ENCODE measurements at places on chromosomes 4 and X.

- no peak for DNase-seq
Observed at GRCh38 chrX:33974676-33975075, 157.4 kb downstream of the FAM47A start.

GRCh38 chr4:38598489-38598888 is 65.5 kb upstream of the KLF3 start:
- no peak for DNase-seq

DNA sequence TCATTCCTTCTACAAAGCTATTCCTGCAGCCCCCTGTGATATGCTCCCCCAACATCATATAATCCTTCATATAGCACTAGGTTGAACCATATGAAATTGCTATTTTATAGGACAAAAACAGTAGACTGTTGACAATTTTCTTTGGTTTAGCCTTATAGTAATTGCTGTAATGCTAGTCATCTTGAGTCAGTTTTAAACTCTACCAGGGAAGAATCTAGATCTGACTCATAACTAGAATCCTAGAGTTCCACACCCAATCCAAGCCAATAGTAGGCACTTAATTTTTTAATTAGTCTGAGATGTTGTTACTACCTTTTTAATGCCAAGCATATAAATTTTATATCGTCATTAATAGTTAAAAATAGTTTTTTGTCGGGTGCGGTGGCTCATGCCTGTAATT is 136.8 kb downstream of the CHRNA9 start:
- DNase-seq: peak; percentile 65

- peak; percentile 87 for DNase-seq
Observed at GRCh38 chr4:20839957-20840356, 139.7 kb downstream of the PACRGL start.

DNA sequence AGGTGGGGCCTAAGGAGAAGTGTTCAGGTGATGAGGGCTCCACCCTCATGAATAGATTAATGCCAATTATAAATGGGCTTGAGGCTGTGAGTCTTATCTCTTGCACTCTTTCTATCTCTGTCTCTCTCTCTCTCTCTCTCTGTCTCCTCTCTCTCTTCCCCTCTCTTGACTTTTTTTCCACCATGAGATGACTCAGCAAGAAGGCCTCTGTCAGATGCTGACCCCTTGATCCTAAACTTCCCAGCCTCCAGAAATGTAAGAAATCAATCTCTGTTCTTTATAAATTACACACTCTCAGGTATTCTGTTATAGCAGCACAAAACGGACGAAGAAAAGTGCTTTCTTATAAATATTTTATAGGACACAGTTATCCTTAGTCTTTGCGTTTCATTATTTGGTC is 184.9 kb upstream of the PCDH7 start:
- DNase-seq: no peak

DNA sequence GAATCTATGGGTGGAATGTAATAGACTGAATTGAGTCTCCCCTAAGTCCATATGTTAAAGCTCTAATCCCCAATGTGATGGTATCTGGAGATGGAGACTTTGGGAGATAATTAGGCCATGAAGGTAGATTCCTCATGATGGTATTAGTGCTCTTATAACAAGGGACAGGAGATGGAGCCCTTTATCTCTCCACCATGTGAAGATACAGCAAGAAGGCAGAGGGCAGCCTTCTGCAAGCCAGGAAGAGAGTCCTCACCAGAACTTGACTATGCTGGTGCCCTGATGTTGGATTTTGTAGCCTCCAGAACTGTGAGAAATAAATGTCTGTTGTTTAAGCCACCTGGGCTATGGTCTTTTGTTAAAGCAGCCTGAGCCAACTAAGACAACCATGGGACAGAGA is 76.4 kb upstream of the F8A3 start:
- no peak for DNase-seq

DNA sequence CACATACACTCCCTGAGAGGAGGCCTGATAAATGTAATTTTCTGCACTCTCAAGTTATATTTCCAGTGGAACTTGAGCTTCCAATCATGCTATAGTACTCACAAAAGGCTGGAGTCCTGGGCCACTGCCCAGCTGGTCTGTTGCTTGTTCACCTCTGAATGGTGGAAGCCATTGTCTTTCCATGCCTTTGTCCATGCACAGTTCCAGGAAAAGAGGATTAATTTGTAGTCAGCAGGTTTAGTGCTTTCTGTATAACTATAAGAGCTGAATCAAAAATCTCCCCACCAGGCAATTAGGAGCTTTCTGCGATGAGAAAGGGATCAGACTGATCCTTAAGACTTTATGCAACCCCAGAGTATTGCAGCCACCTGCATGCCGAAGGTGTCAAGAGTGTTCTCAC is 195.4 kb upstream of the PGRMC2 start:
- DNase-seq: no peak

GRCh38 chr4:1628892-1629698 is 55.0 kb downstream of the FAM53A start:
- DNase-seq: no peak

GRCh38 chr4:158826057-158826456 is 57.2 kb downstream of the FNIP2 start:
- no peak for DNase-seq

DNA sequence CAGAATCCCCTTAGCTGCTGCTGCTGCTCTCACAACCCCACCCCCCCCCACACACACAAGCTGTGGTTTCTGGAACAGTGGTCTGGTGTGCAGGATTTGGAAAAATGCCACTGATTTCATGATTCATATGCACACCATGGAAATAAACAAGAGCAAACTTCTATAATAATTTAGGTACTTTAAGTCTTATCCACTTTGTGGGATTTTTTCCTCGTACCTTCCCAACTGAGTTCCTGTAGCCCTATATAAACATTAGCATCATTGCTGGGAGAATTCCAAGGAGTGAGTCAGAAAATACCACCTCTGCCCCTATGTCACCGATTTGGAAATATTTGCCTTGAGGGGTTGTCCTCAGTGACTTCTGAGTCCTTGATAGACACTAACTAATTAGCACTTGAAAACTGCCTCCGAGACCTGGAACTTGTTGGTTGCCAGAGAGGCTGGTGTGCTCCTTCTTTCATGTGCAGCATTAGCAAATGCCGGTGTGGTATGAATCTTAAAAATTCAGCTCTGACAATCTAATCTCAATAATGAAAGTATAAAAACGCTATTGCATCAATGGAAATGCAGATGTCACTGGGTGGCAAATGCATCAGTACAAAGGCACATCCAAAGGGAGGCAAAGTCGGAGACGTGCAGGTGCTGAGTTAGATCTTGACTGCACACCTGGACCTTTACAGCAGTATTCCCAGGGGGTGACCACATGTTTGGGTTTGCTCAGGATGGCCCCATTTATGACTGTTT is 61.8 kb downstream of the CPE start:
- DNase-seq: peak; percentile 86

DNA sequence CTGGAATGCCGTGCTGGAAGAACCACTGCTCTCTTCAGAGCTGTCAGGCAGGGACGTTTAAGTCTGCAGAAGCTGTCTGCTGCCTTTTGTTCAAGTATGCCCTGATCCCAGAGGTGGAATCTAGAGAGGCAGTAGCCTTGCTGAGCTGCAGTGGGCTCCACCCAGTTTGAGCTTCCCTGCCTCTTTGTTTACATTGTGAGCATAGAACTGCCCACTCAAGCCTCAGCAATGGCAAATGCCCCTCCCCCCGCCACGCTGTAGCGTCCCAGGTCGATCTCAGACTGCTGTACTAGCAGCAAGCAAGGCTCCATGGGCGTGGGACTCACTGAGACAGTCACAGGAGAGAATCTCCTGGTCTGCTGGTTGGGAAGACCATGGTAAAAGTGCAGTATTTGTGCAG is 34.8 kb upstream of the MUC7 start:
- no peak for DNase-seq

- DNase-seq: no peak
Observed at GRCh38 chr4:19941434-19941833, 310.3 kb upstream of the SLIT2 start.

DNA sequence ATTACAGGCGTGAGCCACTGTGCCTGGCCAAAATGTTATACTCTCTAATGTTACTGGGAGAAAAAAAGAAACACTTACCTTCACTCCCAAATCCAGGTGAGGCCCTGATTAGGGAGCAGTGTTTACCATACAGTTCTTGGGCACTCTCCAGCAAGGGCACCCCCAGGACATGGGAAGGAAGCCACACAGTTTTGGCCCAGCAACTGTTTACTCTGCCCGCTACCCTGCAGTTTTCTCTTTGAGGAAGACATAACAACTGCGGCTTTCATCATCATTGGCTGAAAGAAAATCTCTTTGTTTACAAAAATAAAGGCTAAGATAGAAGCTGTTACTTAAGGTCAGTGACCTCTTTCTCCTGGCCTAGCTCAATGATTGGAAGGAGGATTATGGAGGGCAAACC is 145.5 kb upstream of the DUSP21 start:
- no peak for DNase-seq

- no peak for DNase-seq
Observed at GRCh38 chrX:40508560-40508959, 72.2 kb upstream of the ATP6AP2 start.

GRCh38 chr4:38174801-38175200 is 214.6 kb downstream of the PTTG2 start:
- peak; percentile 37 for DNase-seq

DNA sequence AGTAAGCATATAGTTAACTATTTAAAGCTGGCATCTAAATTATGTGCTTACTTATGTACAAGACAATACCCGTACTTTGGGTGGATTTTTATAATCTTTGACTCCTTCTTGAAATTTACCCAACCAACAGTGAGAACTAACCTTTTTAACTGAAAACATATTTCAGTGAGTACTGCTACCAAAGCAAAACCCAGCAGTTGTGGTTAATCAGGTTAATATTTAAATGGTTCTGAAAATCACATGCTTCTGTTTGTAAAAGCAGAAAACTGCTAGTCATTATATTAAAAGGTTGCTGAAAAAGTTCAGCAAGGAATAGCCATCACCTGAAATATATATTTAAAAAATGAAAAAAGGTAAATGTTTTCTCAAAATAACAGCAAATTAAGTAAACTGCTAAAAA is 20.0 kb downstream of the UBE2D3 start:
- DNase-seq: no peak

GRCh38 chr4:115575851-115576250 is 462.4 kb upstream of the NDST4 start:
- DNase-seq: no peak

DNA sequence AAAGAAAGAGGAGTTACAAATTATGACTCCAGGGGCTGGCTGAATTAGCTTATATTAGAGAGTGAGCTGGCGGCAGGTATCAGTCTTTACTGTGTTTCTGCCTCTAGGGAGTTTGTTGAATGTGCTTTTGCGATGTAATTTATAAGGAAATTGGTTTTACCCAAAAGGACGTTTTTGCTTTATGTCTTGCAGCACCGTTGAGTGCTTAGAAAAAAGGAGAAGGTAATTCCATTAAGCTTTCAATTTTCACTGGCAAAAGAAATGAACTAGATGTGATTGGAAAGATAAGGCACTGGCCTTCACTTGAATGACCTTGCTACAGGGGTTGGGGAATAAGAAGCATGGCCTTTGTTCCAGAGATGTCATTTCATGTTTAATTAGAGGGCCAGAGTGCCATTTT is 74.9 kb upstream of the CBR4 start:
- no peak for DNase-seq

DNA sequence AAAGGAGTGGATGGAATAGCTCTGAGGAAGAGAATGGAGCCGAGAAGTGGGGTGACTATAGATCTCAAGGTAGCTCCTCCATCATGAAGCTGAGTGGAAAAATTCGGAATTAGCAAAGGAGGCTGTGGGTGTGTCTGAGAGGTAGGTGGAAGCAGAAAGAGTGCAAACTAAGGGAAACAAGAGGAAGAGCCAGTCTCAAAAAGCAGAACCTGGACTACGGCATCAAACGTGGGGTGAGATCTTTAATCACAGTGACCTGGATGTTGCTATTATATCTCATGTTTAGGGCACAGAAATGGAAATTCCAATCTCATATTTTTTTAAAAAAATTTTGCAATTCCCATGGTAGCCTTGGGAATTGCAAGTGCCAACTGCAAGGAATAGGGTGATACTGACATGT is 162.5 kb upstream of the RASGEF1B start:
- no peak for DNase-seq

DNA sequence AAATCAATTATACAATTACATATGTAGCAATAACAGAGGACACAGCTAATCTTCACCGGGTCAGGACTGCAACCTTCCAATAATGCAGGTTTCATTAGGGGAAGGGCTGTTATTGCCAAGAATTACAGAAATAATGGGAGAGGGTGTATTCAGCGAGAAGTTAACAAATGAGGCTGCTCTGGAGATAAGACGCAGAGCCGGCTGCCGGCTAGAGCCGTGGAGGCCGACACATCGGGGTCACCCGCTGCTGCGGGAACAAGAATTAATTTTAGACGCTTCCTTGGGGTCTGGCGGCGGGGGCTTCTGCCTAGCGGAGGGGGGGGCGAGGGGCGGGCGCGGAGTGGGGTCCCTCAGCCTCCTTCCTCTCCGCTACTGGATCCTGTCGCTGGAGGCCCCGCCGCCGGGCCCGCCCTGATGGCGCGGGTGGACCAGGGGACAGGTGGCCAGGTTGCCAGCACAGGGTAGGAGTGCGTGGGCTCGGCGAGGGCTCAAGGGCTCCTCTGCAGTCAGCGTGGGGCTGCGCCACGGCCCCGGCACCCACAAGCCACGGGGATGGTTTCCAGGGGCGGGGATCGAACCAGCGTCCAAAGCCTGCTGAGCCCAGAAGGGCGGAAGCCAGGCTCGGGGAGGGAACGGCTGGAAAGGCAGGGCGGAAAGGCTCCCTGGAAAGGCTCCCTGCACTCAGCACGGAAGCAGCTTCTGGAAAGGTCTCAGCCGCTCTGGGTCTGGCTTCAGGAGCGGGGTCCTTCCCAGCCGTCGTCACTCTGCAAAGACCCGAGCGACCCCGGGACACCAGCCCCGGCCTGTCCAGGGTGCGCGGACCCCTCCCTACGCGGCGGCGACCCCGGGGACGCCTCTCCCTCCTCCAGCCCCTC is 113.8 kb upstream of the NKX1-1 start:
- DNase-seq: no peak

- peak; percentile 80 for DNase-seq
Observed at GRCh38 chr4:77176640-77177039, 19.6 kb downstream of the CCNG2 start.

DNA sequence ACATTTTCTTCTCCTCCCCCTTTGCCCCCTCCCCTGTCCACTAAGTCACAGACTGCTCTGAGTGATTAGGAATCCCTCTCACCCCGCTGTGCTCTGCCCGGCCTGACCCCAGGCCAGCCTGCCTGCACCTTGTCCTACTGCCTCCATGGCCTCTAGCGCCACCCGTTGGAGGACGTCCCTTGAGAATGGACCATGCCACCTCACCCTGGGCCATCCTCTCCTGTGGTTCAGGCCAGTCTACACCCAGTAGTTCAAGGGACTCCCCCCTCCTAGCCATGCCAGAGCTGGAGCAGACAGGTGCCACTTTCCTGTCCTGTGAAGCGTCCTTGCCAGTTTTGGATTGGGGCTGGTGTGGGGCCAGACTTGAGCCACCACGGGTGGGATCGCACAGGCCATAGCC is 9.7 kb upstream of the IRAK1 start:
- no peak for DNase-seq

DNA sequence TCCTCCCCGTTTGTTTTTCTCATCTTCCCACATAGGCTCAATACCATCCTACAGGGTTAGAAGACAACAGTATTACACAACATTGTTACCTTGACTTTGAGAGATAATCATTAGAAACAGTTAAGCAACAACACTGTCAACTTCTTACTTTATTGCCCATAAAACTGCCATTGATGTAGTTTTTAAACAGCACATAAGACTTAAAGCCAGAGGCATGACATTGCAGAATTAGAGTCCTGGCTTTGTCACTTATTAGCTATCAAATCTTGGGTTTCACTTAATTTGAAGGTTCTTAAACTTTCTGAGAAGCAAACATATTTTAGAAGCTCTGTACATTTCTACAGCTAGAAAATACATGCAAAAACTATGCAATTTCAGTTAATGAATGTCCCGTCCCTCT is 41.8 kb downstream of the EIF4E start:
- no peak for DNase-seq
